ENCODE measurements at places on chromosomes 5 and 9.

DNA sequence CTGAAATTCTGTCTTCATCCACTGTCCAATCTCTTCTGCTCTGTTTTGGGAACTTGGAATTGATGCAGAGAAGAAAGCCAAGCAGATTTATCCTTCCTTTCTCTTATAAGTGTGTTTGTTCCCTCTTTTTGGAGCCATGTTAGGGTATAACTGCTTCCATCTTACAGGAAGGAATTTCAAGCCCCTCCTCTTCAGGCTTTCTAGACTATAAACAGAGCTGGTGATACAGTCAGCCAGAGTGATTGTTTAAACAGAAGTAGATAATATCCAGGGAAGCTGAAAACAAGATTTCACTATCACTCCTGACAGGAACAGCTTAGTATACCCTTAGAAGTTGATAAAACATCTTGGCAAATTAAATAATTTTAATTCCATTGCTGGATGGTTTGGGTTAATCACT is 102.1 kb upstream of the DMRT1 start:
- no peak for DNase-seq

GRCh38 chr5:124962735-124963134 is 216.3 kb upstream of the ZNF608 start:
- no peak for DNase-seq

GRCh38 chr5:56917534-56917933 is 8.1 kb downstream of the SETD9 start:
- no peak for DNase-seq

GRCh38 chr5:59471463-59471862 is 422.1 kb downstream of the PDE4D start:
- DNase-seq = no peak

- peak; percentile 42 for DNase-seq
These were observed 115.9 kb upstream of the SH3GL2 start for GRCh38 chr9:17462869-17463464.

DNA sequence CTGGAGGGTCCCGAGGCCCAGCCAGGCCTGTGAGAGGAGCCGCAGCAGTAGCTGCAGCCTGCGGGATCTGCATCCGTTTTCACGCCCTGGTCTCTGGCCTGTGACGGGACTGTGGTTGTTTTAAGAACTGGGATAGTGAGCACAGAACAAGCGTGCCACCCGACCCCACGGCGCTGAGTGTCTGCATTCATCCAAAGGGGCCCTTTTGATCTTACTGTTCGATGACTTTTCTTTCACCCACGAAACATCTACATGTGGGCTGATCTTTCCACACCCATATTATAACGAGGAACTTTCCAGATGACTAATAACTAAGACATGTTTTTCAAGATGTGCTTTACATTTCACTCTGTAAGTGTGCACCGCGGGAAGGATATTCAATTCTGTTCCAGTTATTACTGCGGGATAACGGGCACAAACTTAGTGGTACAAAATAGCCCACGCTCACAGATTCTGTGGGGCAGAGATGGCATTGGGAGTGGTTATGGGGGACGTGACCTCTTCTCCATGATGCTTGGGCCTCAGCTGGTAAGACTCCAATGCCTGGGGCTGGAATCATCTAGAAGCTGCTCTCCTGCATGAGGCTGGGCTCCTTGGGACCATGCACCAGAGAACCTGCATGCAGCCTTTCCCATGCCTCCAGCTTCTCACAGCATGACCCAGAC is 165.0 kb downstream of the SYK start:
- no peak for DNase-seq

GRCh38 chr9:97980918-97981845 is 2.0 kb upstream of the ANP32B start:
- no peak for DNase-seq

- no peak for DNase-seq
These were observed 61.7 kb upstream of the LIFR start for GRCh38 chr5:38618154-38618553.

- DNase-seq = no peak
These were observed 52.7 kb downstream of the WNK2 start for GRCh38 chr9:93236541-93237206.

- peak; percentile 85 for DNase-seq
These were observed 8.7 kb upstream of the SLC2A8 start for GRCh38 chr9:127388037-127388855.

- DNase-seq = no peak
These were observed 589.1 kb downstream of the MTRR start for GRCh38 chr5:8458038-8458383.

GRCh38 chr9:93902051-93902779 is 52.9 kb downstream of the BARX1 start:
- no peak for DNase-seq

GRCh38 chr5:15384176-15384575 is 115.8 kb upstream of the FBXL7 start:
- no peak for DNase-seq

- DNase-seq = no peak
These were observed 735 bp downstream of the DMRT3 start for GRCh38 chr9:976943-977837.

DNA sequence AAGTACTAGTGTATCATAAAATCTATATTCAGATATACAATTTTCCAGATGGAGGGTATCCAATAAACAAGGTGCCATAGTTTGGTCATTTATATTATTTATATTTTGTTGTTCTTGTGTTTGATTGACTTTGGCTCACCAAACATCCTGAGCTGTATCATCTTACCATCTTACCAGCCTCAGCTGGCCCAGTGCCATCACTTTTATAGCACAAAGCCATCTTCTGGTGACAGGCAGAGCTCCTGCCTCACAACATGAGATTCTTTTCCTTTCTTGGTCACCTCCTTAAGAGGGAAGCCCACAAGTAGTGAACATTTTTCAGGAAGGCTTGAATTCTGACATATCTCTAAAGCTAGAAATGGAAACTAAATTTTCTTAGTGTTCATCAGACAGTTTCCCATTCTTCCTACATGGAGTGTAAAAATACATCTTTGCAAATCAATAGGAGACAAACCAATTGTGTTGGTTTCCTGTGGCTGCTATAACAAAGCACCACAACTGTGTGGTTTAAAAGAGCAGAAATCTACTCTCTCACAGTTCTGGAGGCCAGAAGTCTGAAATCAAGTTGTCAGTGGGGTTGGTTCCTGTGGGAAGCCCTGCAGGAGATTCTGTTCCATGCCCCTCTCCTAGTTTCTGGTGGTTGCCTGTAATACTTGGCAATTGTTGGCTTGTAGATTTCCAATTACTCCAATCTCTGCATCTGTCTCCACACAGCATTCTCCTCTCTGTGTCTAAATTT is 341.8 kb downstream of the MAN2A1 start:
- no peak for DNase-seq

DNA sequence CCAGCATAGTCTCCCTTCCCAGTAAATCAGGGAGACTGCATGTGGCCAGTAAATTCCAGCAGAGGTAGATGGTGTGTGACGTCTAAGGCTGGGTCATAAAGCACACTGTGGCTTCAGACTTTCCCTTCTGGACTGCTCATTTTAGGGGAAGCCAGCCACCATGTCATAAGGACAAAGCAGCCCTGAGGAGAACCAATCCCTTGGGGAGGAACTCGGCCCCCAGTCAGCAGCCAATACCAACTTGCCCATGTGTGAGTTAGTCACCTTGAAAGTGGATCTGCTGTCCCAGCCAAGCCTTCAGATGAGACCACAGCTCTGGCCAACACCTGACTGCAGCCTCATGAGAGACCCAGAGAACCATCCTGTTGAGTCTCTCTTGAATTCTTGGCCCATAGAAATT is 14.7 kb upstream of the NINJ1 start:
- no peak for DNase-seq

GRCh38 chr5:43270645-43271044 is 42.6 kb downstream of the HMGCS1 start:
- no peak for DNase-seq

DNA sequence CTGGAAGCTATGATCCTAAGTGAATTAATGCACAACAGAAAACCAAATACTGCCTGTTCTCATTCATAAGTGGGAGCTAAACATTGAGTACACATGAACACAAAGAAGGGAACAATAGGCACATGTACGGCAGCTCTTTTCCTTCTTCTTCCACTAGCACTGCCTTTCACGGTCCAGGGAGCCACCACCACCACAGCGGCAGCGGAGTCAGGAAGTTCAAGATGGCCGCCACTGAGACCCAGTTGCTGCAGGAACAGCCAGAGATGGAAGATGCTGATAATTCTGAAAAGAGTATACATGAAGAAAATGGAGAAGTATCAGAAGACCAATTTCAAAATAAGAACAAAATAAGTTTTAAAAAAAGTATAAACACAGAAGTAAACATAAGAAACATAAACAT is 39.5 kb upstream of the TNFSF15 start:
- no peak for DNase-seq

GRCh38 chr9:136104488-136104800 is 9.4 kb upstream of the NACC2 start:
- no peak for DNase-seq

GRCh38 chr9:27367921-27368315 is 71.0 kb upstream of the EQTN start:
- no peak for DNase-seq

GRCh38 chr5:97797994-97798451 is 615.0 kb upstream of the RIOK2 start:
- no peak for DNase-seq

GRCh38 chr9:13967011-13967410 is 346.9 kb downstream of the NFIB start:
- DNase-seq = no peak

DNA sequence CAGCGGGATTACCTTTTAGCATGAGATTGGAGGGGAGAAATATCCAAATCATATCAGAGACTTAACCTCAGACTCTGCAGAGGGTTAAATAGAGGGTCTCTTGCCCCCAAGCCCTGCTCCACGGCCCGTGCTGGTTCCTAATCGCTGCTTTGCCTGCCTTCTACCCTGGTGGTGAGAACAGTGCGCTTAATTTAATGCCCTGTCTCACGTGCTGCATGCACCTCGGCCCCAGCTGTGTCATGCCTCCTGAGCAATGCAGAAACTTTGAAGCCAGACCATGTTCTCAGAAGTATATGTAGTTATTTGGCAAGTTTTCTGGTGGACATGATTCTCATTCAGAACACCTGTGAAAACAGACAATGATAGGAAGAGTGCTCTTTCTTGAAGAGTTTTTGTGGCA is 1.4 kb downstream of the OTULIN start:
- DNase-seq = peak; percentile 47

GRCh38 chr9:21778304-21778703 is 24.1 kb upstream of the MTAP start:
- DNase-seq = peak; percentile 45

DNA sequence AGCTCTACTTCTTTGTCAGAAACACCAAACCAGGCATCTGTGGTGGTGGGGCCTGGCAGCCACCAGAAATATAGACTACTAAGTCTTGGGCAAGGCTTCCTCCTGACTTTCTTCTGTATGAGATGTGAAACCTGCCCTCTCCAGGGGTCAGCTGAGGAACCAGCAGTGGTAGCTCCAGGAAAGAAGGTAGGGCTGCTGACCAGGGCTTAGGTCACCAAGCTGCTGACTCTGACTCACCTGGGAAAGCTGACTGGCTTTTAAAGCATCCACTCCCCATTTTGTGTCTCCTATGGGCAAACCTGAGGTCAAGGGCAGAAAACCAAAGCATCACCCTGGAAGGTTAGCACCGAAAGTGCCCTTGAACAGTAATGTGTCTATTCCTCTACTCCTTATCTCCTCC is 10.4 kb upstream of the SH3TC2 start:
- DNase-seq = no peak

GRCh38 chr5:73433982-73434342 is 14.6 kb downstream of the FOXD1 start:
- no peak for DNase-seq

GRCh38 chr5:139698490-139699146 is 50.5 kb downstream of the CXXC5 start:
- no peak for DNase-seq

DNA sequence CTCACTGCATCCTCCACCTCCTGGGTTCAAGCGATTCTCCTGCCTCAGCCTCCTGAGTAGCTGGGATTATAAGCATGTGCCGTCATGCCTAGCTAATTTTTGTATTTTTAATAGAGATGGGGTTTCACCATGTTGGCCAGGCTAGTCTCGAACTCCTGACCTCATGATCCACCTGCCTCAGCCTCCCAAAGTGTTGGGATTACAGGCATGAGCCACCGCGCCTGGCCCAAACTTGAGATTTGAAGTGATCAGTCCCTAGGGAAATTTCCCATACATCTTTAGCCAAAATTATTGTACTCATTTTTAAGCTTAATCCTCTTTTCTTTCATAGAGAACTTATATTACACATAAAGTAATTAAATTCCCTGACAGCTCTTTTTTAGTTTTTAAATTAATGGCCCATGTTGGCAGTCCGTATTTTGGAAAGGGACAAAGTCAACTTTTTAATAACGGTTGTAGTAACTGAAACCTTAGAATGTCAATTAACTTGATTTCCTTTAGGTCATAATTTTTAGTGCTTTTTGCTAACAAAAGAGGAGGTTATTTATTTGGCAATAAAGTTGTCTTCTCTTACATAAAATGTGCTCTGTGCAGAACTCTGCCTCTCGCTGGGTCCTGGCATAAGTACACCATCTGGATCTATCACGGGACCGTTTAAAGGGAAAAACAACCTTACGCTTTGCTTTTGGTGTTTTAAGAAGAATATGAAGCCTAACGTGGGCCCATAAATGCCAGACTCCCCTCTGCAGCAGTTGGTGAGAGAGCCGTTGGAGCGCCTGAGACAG is 142.3 kb upstream of the OTULINL start:
- DNase-seq = no peak

DNA sequence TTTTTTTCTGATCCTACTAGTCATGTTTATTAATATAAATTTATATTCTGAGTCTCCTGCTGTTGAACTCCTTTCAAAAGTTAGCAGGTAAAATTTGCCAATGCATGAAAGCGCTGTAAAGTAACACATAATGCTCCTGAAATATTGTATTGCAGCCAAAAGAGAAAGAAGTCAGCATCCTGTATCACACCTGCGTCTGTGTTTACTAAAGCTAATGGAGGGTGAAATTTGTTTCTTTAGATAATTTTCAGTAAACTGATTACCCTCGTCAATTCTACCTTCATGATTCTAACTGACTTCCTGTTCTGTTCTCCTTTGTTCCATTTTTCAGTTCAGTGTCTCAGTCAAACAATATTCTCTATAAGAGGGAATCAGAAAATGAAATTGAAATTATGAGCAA is 415.4 kb downstream of the CDH9 start:
- DNase-seq = no peak

DNA sequence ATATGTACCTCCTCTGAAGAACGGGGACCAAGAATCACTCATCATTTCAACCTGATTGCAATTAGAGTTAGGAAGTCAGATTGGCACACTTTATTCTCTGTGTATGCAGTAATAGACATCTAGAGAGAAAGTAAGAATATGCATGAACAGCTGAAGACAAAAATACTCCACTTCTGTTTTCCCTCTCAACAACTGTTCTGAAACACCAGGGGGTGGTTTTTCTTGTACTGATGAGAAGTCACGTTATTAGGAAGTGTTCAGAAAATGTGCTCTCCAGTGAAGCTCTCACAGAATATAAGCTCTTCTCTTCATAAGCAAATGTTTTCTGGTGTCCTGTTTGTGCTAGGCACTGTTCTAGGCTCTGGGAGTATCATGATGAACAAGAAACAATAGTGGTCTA is 531.7 kb upstream of the C9orf72 start:
- no peak for DNase-seq

GRCh38 chr9:107348836-107349235 is 65.8 kb downstream of the RAD23B start:
- DNase-seq = no peak

Measured in CD4-positive, CD25-positive, alpha-beta regulatory T cell (primary cell).